ENCODE measurements at places on chromosomes 2 and 18. TPM values are rescaled to one million over a fixed set of nuclear protein-coding genes. Genes with fewer than 3 reads are reported as not detected.
A peak's percentile ranks its signal among the peaks of the same experiment; 100 is the strongest.

GRCh38 chr2:231176066-231176465 lies 22.4 kb upstream of the ARMC9 start:
- H3K4me3 ChIP-seq = peak overlapping the region; percentile 39
- peaks cover 5% of the 10 kb centered on the region for H3K27me3 ChIP-seq
- H3K4me1 ChIP-seq = peaks cover 13% of the 10 kb centered on the region
- H3K36me3 ChIP-seq = peaks cover 20% of the 10 kb centered on the region
- no peak for DNase-seq
- no peak overlapping the region for H3K27ac ChIP-seq

- H3K27me3 ChIP-seq = no peaks in the 10 kb centered on the region
- H3K4me1 ChIP-seq = no peaks in the 10 kb centered on the region
- H3K4me3 ChIP-seq = no peak overlapping the region
- H3K36me3 ChIP-seq = no peaks in the 10 kb centered on the region
- H3K27ac ChIP-seq = no peak overlapping the region
Measured at GRCh38 chr18:26696308-26696707, 148.0 kb upstream of the KCTD1 start.

- no peak overlapping the region for H3K27ac ChIP-seq
- no peaks in the 10 kb centered on the region for H3K4me1 ChIP-seq
- no peak overlapping the region for H3K4me3 ChIP-seq
- peaks cover 2% of the 10 kb centered on the region for H3K27me3 ChIP-seq
Measured at GRCh38 chr18:59685501-59685900, 11.7 kb downstream of the CCBE1 start.

DNA sequence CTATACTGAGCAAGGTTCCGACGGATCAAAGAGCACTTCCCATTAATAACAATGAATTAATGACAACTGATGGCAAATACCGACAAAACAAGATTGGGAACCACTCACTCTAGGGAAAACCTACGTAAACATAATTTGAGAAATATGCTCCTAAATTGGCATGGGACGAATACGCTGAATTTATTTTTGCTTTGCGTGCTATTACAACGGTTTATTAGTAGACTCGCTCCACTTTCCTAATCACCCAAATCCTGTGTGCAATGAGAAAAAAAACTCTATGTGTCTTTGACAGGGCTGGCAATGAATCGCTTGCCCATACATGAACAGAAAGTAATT lies 536 bp upstream of the SLC25A12 start:
- peaks cover 6% of the 10 kb centered on the region for H3K4me1 ChIP-seq
- no peaks in the 10 kb centered on the region for H3K36me3 ChIP-seq
- H3K4me3 ChIP-seq = peak overlapping the region; percentile 88
- H3K27me3 ChIP-seq = peaks cover 4% of the 10 kb centered on the region
- DNase-seq = no peak

- H3K4me3 ChIP-seq = no peak overlapping the region
- H3K27ac ChIP-seq = no peak overlapping the region
- H3K4me1 ChIP-seq = no peaks in the 10 kb centered on the region
Measured at GRCh38 chr18:71405169-71405809, 1116.4 kb downstream of the SOCS6 start.

- no peak overlapping the region for H3K27ac ChIP-seq
- no peak overlapping the region for H3K4me3 ChIP-seq
- H3K4me1 ChIP-seq = peaks cover 5% of the 10 kb centered on the region
Measured at GRCh38 chr2:179843541-179843940, 17.9 kb downstream of the ZNF385B start.

DNA sequence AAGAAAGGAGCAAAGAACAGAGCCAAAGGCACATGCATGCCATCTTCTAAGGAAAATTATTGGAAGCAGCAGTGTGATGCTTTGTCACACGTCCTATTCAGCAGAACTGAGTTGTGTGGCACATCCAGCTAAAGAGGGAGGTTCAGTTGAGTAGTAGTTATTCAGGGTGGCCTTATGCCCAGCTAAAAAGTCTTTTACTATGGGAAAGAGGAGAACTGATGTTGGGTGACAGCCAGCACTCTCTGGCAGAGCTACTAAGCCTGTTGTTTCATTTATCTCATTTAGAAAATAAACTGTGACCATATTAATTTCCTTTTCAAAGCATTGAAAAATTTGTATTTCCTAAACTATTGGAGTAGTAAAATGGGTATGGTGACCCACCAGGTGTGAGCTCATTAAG lies 18.5 kb downstream of the ITGA6 start:
- peaks cover 14% of the 10 kb centered on the region for H3K4me1 ChIP-seq
- no peak overlapping the region for H3K4me3 ChIP-seq
- no peaks in the 10 kb centered on the region for H3K36me3 ChIP-seq
- no peak for DNase-seq

DNA sequence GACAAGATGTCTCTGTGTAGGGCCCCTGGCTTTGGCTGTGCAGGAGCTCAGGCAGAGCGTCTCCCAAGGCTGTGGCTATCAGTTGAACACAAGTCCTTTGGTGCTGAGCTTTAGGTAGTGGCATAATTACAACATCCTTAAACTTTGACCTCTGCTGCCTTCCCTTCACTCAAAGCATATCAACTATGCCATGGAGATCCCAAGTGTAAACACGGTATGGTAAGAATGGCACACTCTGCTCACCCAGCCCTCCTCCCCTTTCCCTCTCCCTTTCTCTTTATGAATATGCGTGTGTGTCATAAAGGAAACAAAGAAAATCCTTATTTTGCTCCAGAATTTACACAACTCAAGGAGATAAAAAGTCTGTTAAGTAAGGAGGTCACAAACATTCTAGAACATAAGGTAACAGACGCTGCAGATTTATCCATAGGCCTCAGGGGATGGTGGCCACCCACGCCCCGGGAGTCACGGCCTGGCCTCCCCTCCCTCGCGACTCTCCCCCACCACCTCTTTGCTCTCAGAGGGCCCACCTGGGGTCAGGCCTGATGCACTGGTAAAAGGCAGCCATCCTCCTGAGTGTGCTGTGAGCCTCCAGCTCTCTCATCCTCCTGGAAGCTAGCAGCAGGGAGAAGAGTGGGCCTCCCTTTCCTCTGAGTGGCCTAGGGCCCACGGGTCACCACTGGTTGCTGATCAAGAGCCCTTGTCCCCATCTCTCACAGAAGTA lies 67.3 kb downstream of the CRACDL start:
- no peaks in the 10 kb centered on the region for H3K36me3 ChIP-seq
- peaks cover 4% of the 10 kb centered on the region for H3K27me3 ChIP-seq
- H3K4me3 ChIP-seq = no peak overlapping the region
- no peak overlapping the region for H3K27ac ChIP-seq
- H3K4me1 ChIP-seq = no peaks in the 10 kb centered on the region

DNA sequence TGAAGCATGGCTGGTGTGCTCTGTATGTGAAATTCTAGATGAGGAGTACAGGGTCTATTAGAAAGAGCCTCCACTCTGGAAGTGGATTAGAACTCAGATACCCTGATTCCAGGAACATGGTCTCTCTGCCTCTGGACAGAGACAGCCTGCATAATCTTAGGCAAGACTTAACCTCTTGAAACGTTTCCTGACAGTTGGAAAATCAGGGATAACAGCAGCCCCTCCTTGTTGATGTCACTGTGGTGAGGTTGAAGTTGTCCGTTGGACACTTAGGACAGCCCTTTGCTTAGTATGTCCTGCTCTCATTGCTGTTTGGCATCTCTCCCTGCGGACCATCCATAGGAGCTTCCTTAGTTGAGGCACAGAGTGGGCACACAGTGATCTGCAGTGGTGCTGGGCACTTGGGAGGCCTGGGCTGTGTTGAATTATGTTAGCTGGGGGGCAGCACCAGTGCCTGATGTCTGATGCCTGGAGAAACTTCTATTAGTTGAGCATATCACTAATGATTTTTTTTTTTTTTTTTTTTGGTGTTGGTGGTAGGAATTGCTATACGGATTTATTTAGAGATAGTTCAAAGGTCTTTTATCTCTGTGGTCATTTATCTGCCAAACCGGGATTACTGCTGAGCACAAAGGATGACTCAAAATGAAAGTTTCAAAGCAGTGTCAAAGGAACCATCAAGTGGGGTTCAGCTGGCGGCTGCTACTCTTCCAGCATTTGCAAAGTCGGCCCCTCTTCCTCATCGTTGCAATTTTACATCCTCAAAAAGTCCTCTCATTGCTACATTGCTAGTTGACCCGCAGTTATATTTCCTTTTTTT lies 28.8 kb downstream of the SETBP1 start:
- H3K4me1 ChIP-seq = peaks cover 30% of the 10 kb centered on the region
- no peak overlapping the region for H3K4me3 ChIP-seq
- no peak for DNase-seq
- H3K27me3 ChIP-seq = peaks cover 7% of the 10 kb centered on the region
- H3K36me3 ChIP-seq = peaks cover 65% of the 10 kb centered on the region

DNA sequence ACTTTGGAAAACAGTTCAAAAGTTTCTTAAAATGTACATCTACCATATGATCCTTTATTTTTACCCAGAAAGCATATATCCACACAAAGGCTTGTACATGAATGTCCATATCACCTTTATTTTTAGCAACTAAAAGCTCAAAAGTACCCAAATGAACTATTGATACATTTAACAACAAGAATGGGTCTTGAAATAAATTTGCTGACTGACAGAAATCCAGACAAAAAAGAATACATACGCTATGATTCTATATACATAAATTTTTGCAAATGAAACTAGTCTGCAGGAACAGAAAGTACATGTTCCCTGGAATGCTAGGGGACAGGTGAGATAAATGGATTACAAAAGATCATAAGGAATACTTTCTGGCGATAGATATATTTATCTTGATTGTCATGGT lies 96.3 kb upstream of the KYNU start:
- no peak overlapping the region for H3K27ac ChIP-seq
- H3K36me3 ChIP-seq = no peaks in the 10 kb centered on the region
- H3K4me3 ChIP-seq = no peak overlapping the region
- DNase-seq = no peak

- DNase-seq = no peak
- H3K36me3 ChIP-seq = peaks cover 7% of the 10 kb centered on the region
- no peak overlapping the region for H3K27ac ChIP-seq
- no peaks in the 10 kb centered on the region for H3K4me1 ChIP-seq
- no peak overlapping the region for H3K4me3 ChIP-seq
Measured at GRCh38 chr2:45191976-45192375, 182.7 kb upstream of the SIX2 start.

- H3K27me3 ChIP-seq = peaks cover 2% of the 10 kb centered on the region
- no peak for DNase-seq
- no peaks in the 10 kb centered on the region for H3K36me3 ChIP-seq
- H3K27ac ChIP-seq = no peak overlapping the region
- H3K4me3 ChIP-seq = no peak overlapping the region
- H3K4me1 ChIP-seq = peaks cover 8% of the 10 kb centered on the region
Measured at GRCh38 chr2:12501469-12502158, 215.1 kb upstream of the TRIB2 start.

GRCh38 chr2:106195981-106196380 lies 1.9 kb upstream of the UXS1 start:
- no peaks in the 10 kb centered on the region for H3K36me3 ChIP-seq
- DNase-seq = no peak
- peaks cover 4% of the 10 kb centered on the region for H3K27me3 ChIP-seq
- H3K27ac ChIP-seq = no peak overlapping the region
- H3K4me1 ChIP-seq = peaks cover 21% of the 10 kb centered on the region

DNA sequence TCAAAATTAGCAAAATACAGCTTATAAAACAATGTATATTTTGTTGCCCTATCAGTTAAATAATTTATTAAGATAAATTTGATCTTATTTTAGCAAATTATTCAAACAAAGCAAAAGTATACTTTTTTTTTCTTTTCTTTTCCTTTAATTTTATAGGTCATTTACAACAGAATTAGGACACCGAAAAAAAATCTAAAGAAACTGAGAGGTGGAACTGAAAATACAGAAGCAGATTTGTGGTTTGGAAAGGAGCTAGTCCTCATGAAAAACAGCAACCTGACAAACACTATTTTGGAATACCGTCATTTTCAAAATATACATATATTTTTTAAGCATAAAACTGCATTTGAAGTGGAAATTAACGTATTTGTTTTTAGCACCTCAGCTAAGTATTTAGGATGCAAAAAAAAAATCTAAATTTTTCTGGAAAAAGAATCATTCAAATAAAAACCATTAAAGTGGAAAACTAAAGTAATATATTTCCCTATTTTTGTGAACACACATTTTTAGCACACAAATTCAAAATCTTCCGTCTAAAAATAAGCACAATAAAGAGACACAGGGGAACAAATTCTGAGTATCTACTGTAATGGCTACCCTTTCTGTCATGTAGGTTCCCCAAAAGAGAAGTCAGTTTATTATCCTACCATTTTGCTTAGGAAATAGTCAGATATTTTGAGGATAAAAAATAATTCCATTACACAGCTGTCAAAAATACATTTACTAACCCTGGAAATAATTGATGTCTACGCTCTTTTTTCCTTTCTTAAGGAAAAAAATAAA lies 2.7 kb downstream of the CCDC88A start:
- H3K4me3 ChIP-seq = no peak overlapping the region
- DNase-seq = no peak
- H3K4me1 ChIP-seq = peaks cover 28% of the 10 kb centered on the region

GRCh38 chr2:128556089-128556488 lies 237.4 kb upstream of the HS6ST1 start:
- no peaks in the 10 kb centered on the region for H3K27me3 ChIP-seq
- H3K27ac ChIP-seq = no peak overlapping the region
- H3K36me3 ChIP-seq = no peaks in the 10 kb centered on the region
- H3K4me1 ChIP-seq = no peaks in the 10 kb centered on the region

DNA sequence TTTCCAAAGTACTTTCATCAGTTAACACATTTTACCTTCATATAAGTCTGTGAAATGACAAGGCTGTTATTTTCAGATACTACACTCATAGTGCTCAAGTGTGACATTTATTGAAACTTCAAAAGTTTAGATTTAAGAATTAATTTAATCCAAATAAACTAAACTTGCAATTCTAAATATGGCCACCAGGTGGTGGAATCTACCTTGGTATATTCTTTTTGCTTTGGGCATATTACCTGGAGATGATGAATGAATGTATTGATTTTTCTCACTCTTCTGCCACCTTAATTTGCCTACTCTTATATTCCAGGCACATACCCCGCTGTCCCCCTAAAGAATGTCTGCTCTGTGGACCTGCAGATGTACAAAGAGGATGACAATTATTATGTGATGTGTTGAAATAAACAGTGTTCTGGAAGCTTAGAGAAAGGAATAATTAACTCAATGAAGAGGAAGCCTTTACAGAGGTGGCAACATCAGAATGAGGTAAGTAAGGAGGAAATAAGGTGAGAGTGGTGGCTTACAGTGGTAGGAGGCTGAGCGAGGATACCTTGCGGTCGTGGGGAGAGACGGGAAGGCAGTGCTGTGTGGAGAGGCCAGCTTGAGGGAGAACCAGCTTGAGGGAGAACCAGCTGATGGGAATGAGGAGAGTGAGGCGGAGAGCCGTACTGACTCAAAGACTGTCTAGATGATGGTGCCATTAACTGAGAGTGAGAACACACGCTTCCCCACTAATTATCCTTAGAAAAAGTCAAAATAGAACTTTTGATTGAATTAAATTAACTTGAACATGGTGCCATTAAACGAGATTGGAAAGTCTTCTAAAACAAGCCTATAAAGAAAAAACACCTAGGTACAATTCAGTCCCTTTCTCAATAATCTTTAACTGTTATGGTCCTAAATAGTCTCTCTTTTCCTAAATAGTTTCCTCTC lies 179.5 kb downstream of the CELF4 start:
- peaks cover 5% of the 10 kb centered on the region for H3K4me1 ChIP-seq
- no peak overlapping the region for H3K27ac ChIP-seq
- H3K27me3 ChIP-seq = peaks cover 3% of the 10 kb centered on the region
- DNase-seq = no peak
- no peak overlapping the region for H3K4me3 ChIP-seq

The SERPINB12 gene
- not detected for total RNA-seq

The ASIC4 gene
- total RNA-seq = 1.6 TPM

The UGT1A8 gene
- not detected for total RNA-seq

The CFC1 gene
- 1.2 TPM for total RNA-seq

The RAB31 gene
- 88.8 TPM for total RNA-seq

The PMAIP1 gene
- 3.2 TPM for total RNA-seq

The DNER gene
- 0.15 TPM for total RNA-seq

The ANKRD30BL gene
- total RNA-seq = not detected

The FAM228B gene
- total RNA-seq = 21.3 TPM
